Activated T-cell treated with anti-CD3 and anti-CD28 coated beads for 4 hours (primary cell): ENCODE measurements at places on chromosomes 5 and 9.

DNA sequence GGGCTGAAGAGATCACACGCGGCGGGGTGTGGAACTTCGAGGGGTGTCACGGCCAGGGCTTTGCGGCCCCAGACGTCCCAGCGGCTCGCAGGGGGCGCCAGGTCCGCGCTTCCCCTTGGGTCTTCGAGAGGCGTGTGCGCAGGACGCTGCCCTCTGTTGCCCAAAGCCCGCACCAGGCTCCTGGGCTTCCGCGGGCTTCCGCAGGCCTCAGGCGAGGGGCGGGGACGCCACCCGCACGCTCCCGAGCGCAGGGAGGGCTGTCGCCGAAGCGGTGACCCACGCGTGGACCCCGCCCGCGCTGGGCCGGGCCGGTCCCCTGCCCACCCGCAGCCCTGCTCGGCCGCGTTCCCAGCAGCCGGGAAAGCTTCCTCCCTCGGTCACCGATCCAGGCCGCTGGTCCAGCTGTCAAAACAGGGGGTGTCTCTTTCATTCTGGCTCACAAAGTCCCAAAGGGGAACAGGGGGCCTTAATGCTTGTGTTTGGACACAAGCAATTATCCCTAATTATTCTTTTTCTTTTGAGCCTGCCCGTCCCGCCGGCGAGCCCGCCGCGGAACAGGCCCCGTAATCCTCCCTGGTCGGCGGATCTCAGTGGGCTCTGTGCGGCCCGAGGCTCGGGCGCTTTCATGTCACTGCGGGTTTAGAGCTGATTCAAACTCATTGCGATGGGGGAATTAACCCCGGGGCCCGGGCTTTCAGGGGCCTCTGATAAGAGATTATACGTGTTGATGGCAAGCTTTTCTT is 60.6 kb downstream of the TMEM174 start:
- no peak for DNase-seq

DNA sequence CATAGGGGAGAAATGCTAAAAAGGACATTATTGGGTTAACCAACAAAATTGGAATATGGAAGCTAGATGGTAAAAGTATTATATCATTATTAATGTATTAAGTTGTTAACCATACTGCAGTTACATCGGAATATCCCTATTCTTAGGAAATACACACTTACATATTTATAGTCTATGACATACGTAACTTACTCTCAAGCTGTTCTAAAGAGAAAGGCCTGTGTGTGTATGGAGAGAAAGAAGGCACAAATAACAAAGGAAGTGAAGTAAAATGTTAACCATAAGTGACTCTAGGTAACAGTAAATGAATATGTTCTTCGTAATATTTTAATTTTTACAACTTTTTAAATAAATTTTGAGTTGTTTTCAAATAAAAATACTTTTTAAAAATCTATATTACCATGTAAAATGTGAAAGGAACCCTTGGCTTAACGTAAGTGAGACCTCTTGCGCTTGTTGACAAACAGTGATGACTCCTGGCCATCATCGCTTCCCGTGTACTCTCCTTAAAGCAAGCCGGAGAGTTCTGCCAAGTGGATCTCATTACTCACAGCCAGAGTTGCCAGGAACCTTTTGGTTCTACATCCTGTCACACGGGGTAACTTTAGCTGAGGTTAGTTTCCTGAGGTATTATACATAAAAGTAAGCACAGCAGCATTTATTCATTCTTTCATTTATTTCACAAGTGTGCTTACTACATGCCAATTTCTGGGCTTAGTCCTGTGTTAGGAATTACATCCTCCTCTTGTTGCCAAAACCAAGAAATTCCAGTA is 165.4 kb downstream of the EPB41L4A start:
- no peak for DNase-seq

- no peak for DNase-seq
Measured at GRCh38 chr5:55232985-55233928, at the start of gene CCNO. Gene CCNO (minus strand): TSS chr5:55233608. CDS start chr5:55233523, 85 bp downstream.

DNA sequence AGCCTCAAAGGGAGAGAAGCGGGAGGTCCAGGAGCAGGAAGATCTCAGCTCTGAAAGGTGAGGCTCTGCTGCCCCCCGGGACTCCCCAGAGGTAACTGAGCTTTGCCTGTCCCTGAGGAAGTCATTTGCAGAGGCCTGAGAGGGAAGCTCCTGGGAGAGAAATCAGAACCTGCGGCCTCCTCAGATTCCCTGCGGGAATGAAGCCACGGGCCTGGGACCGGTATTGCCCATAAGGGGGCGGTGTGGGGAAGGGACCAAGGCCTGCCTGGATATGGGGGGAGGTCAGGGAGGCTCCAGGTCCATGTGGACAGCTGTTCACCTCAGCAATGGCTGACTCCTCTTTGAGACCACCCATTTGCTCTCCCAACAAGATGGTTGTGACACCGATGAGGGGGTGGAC is 1.3 kb downstream of the SPATA31E1 start:
- no peak for DNase-seq

DNA sequence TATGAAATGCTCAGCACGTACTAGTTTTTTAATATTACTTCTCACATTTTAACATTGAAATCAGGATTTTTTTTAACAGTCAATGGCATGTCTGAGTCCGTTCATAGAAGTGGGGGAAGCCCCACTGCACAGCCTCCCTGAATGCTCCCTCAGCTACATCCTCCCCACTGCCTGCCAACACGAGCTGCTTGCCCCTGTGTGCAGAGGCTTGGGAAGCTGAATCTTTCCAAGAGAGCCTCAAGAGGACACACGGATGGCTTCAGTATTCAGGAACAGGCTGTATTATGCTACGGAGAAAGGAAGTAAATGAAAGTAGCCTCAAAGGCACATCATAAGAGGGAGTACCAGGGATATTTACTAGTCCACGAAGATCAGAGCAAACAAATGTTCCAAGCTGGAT is 248.7 kb downstream of the SPOCK1 start:
- no peak for DNase-seq

DNA sequence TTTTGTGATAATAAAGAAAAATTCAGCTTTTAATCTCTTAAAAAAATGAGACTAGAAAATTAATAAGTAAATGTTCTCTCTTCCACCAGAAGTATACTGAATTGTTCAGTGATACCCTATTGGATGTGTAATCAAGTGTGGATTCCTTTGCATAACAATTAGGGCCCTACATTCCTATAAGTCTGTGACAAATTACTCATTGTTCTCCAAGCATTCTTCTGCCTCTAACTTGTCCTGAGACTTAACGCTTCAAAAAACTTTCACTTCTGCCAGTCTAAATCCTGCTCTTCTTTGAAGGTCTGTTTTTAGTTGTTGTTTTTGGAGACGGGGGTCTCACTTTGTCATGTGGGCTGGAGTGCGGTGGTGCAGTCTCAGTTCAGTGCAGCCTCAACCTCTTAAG is 9.2 kb upstream of the DDX46 start:
- DNase-seq: no peak

- DNase-seq: no peak
Measured at GRCh38 chr9:132739710-132740310, 69.5 kb downstream of the GTF3C4 start.

DNA sequence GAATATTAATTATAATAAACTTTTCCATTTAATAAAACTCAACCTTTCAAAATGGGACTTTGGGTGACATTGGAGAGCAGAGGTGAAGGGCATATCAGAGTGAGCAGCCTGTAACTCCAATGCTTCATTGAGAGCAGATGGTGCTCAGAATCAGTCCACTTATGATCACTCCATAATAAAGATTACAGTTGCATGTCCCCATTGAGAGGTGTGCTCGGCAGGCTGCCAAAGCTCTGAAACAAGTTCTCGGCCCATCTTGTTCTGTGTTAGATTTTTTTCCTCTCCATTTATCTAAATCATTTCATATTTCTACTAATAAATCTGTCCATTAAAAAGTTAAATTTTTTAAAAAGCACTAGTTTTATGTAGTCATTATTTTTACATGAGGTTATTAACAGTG is 1786.4 kb upstream of the WWC1 start:
- DNase-seq: no peak

GRCh38 chr5:65907135-65907534 is 19.2 kb upstream of the ERBIN start:
- no peak for DNase-seq

- no peak for DNase-seq
Measured at GRCh38 chr9:120931231-120932085, 4.9 kb upstream of the TRAF1 start.

- DNase-seq: no peak
Measured at GRCh38 chr9:138111607-138112006, 234.0 kb downstream of the CACNA1B start.

DNA sequence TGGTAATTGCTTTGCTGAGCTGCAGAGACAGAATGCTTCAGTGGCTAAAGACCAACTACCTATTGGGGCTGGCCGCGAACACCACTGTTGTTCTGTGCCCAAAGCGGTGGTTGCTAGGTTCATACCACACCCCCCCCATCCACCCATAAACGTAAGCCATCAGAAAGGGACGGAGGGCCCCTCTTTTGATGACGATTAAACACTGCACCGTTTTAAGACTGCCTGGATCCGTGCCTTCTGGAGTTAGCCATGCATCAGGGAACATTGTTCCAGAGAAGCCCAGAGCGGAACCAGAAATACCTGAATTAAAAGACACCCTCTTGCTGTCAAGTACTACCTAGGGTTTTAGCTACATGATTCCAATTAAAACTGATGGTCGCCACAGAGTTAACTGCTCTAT is 369.1 kb upstream of the DAP start:
- no peak for DNase-seq

- DNase-seq: no peak
Measured at GRCh38 chr5:124111886-124112285, 599.9 kb downstream of the CSNK1G3 start.

DNA sequence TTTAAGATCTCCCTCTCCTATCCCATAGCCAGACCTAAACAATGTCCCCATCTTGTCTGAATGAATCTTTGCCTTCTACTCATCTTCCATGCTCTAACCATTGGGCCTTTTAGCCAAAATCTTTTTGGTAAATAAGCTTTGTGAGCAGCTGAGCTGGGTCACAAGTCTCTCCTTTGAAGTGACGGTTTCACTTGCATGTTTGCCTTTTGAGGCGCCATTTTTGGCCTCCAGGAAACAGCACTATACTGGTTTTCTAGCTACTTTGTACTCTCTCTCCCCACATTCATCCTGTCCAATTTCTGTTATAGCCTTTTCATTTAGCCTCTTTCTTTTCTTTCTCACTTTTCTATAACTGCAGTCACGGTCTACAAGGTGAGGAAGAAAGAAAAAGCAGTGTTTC is 195.5 kb upstream of the C9orf72 start:
- no peak for DNase-seq

- no peak for DNase-seq
Measured at GRCh38 chr9:5764130-5764868, 68.6 kb downstream of the ERMP1 start.

DNA sequence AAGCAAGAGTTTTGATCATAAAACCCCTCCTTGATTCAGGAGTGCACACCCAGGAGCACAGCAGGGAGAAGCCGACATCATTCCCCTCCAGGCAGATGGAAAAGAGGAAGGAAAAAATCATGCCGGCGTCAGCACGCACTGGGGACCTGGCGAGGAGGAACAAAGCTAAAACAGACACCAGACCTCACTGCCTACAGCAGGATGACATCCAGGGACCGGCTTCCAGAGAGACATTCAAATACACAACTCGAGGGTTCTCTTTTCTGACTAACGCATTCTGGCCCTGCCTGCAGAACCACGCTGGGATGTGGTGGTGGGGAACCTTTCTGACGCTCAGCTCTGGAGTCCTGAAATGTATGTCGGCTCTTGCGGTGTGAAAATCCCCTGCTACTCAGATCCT is 2.7 kb downstream of the UBAC1 start:
- DNase-seq: no peak

DNA sequence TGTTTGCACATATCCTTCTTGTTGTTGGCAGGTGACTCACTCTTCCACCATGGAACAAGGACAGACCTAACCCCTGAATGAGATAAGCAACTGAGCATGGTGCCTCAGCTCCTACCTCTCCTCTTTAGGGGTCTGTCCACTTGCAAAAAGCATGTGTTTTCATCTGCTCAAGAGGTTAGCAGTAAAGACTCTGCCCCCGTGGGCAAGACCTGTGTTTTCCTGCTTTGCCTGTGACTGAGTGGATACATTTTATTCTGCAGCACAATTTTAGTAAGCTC is 111.0 kb upstream of the LIFR start:
- no peak for DNase-seq

GRCh38 chr9:116945817-116946216 is 258.7 kb downstream of the TRIM32 start:
- no peak for DNase-seq

DNA sequence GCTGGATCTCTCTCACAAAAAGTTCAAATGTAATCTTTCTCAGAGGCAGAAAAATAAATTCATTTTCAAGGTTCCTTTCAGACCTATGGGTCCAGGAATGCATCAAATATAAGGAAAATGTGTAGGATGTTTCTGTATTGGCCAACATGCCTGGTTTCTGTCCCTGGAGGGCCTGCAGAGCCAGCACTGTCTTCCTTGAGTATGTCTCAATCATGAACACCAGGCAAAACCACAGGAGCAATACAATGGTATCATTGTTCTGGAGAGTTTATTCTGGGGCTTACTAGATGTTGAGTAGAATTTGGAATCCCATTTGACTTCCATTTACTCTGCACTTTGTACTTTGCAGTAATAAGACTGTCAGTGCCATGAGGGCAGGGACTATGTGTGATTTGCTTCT is 23.5 kb downstream of the INSYN2B start:
- DNase-seq: no peak

GRCh38 chr5:139647506-139648204 is 494 bp upstream of the CXXC5 start:
- no peak for DNase-seq

GRCh38 chr5:101782352-101783103 is 513.6 kb downstream of the SLCO4C1 start:
- DNase-seq: no peak

- no peak for DNase-seq
Measured at GRCh38 chr9:100720922-100721321, 143.0 kb downstream of the CAVIN4 start.

- no peak for DNase-seq
Measured at GRCh38 chr5:169910393-169910792, 69.9 kb downstream of the INSYN2B start.

GRCh38 chr9:38196714-38197113 is 127.7 kb upstream of the SHB start:
- DNase-seq: no peak
